Hematopoietic multipotent progenitor cell treated with erythropoietin and hydrocortisone succinate and interleukin-3 and kit ligand, for 6 days (in vitro differentiated cells): ENCODE measurements at places on chromosomes 7 and 10.
A peak's percentile ranks its signal among the peaks of the same experiment; 100 is the strongest.

DNA sequence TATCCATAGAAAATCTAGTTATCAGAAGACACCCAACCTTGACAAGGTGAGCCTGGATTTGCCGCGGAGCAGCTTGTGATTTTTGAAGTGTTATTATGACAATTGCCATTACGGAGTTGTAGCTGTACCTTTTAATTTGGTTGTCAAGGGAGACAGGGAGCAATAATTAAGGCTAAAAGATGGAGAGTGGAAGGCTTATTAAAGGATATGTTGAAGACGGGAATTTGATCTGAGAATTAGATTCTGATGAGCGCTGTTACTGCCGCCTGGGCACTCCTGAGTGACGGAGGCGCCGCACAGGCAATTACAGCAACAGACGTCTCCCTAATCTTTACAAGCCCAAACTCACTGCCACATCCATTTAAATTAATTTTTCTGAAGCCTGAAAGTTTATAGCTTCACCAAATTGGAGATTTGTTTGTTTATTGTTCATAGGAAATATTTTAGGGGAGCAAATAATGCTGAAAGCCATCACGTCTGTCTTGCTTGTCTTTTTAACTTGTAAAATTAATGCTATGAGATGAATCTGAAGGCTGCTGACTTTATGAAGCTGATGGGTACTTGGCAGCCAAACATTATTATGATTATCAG is 475.0 kb upstream of the ADARB2 start:
- no peak for DNase-seq

- DNase-seq: no peak
Measured at GRCh38 chr7:20737840-20738448, 48.7 kb downstream of the SP8 start.

- DNase-seq: no peak
Measured at GRCh38 chr10:130809761-130810515, 501.6 kb downstream of the TCERG1L start.

- DNase-seq: no peak
Measured at GRCh38 chr10:122986335-122986734, 6.1 kb downstream of the PSTK start.

DNA sequence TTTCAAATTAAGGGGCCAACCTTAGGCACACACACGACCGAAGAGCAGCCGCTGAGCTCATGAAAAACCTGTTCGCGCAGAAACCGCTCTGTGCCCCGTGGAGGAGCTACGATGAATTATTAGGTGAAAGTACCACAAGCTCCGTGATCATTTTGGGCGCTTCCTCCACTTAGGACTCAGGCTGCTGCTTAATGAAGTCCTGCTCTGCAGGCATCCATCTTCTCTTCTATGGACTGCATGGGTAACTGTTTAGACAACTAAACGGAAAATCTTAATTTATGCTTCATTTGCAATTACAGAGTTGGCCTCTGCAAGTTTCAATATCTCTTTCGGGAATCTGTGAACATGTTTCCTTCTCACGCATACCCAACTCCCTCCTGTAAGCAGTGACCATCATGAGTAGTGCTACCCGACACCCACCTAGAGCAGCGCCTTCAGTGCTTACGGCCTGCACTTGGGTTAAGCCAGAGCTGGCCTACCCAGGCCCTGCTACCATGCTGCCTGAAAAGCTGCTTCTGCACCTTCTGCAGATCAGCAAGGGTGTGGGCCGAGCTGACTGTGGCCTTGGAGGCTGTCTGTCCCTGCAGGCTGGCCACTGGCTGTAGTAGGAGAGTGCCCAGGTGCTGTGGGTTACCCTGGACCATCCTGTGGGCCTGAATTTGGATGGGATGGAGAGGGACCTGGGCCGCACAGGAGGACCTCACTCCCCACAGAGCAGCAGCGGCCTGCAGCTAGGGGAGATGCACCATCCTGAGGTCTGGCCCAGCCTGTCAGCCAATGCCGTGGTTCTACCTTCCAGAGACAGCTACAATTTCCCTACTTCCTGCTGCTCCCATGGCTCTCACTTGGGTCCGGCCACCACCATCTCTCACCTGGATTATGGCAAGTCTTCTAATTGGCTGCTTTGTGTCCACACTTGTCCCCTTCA is 36.0 kb downstream of the GNA12 start:
- peak; percentile 51 for DNase-seq

GRCh38 chr10:80437227-80437626 is 16.9 kb upstream of the TSPAN14 start:
- DNase-seq: no peak

DNA sequence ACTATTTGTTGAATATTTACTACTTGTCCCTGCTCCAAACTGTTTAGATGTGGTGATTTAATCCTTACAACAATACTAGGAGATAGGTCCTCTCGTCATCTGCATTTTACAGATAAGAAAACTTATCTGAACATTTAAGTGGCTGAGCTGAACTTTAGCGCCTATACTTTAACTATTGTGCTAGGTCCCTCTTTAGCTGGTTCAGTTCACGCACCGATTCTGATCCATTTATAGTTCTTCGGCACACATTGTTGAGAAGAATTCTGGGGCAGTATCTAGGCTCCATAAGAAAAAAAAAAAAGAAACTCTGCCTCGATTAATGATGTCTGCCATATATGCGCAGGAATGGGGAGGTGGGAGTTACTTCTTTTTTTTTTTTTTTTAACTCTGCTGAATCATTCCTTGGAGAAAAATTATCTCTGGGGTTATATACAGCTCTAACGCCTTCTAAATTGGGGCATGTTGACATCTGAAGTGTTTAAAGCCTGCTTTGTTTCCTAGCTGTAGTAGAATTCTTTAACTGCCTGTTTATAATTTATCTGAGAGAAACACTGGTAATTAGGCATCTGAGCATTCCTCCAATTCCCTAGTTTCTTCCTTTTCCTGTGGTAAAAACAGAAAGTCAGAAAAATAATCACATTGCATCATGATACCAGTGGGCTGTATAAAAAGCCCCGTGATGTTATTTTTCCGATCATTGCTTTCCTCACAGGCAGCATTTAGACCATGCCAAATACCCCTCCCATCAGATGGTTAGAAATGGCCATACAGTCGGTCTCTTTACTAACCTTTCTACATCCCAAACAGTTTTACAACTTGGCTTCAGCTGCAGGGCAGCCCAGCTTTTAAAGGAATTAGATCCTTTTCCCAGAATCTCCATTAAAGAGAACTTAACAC is 98.5 kb upstream of the KDM7A start:
- peak; percentile 55 for DNase-seq

DNA sequence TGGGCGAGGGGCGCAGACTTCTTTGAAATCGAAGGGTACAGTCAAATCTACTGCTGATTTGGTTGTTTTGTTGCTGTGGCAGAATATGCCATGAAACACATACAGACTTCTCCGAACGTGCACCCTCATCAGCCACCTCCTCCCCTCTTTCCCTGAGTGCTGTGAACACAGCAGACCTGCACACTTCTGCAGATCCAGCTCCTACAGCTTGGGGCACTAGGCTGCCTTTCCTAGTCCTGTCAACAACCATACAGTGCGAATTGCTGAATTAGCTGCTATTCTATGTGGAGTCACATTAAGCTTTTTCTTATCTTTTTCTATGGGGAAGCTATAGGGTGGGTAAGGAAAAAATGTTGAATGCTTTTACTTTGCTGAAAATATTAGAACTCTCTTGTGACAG is 57.5 kb downstream of the COL17A1 start:
- peak; percentile 47 for DNase-seq

DNA sequence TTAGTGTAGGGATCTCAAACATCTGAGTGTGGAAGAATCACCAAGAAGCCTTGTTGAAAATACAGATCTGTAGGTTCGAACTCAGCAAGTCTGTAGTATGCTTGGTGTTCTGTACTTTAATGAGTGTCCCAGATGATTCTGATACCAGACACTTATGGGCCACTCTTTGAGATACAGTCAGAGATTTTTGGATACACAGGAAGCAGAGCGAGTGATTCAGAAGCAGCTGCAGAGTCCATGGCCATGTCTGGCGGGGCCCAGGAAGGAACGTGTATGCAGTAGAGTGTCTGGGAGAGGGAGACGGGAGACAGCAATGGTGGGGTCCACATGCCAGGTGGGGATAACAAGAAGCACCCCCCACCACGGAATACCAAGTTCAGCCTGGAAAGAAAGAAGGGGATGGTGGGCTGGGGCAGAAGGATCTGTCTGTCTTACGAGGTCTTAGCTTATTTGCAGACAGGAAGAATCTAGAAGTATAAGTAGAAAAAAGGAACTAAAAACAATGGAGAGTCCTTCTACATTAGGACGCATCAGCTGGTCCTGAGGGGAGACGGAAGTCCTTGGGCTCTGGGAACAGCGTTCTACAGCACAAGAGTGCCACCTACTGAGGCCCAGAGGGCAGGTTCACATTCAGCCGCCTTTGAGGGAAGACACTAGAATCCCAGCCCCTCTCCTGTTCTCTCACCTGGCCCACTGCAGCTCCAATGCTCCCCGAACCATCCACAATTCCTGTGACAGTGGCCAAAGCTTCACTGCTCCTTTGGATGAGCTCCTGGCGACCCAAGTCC is 55.4 kb downstream of the SLC37A3 start:
- DNase-seq: peak; percentile 78

DNA sequence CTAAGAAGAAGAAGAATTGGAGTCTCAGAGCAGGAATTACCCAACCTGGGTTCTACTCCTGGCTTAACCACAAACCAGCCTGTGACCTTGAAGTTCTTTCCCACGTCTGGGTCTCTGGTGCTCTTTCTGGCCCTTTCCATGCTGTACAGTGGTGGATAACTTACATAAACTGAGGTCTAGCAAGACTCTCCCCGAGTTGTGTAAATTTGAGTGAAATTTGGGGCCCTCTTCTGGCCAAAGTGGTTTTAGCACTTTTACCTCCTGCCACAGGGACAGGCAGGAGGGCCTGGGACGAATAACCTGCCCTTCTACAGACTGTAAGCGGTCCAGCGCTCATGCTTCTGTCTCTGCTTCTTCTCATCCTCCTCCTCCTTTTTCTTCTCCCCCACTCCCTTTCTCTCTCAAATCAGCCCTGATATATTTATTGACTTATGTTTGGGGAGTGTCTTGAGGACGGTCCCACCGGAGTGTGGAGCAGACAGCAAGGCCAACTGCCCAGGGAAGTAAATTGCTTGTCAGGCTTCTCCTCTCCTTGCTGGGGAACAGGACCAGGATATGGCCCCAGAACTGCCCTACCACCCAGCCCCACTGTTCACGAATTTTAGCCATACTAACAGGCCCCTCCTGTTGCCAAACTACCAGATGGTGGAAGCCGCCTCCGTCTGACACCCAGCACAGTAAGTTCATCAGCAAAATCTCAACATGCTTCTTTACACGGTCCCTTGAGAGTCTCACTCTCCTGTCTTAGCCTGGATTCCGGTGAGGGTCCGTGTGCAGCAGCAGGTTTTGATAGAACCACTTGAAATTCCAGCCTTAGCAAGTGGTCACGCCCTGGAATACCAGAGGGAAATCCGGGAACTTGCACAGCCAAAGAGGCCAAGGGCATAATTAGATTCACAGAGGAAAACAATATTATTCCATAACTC is 4.0 kb upstream of the SH3PXD2A start:
- peak; percentile 73 for DNase-seq

- DNase-seq: no peak
Measured at GRCh38 chr10:48652344-48652743, 32.3 kb upstream of the WDFY4 start.

DNA sequence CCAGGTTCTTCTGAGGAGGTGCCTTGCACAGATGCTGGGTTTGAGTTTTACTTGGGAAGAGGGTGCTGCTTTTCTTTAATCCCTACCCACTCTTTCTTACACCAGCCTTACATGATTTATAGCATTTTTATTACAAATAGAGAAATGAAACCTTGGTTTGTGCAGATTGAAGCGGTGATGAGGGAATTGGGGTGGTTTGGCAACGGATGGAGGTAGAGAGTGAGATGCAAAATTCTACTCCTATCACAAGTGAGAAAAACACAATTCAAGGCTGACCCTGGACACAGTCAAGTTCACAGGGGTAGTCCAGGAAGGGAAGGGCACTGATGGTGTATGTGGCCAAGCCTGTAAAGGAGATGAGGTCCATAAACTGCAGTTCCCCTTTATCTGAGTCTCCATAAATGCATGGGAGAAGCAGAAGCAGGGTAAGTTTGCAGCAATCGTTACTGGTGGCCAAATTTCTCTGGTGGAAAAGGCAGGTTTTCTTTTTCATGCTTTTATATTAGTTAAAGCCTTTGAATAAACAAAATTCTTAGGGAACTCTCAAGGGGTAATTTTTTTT is 214.3 kb downstream of the JAZF1 start:
- no peak for DNase-seq

GRCh38 chr10:70206762-70207161 is 26.5 kb downstream of the PPA1 start:
- DNase-seq: no peak

- peak; percentile 18 for DNase-seq
Measured at GRCh38 chr10:31346953-31347352, 27.9 kb downstream of the ZEB1 start.

GRCh38 chr7:155053002-155053401 is 17.1 kb upstream of the HTR5A start:
- no peak for DNase-seq

GRCh38 chr7:27549606-27550005 is 113.1 kb downstream of the HIBADH start:
- no peak for DNase-seq

GRCh38 chr10:279655-280054 is 144.4 kb downstream of the ZMYND11 start:
- DNase-seq: no peak

- DNase-seq: no peak
Measured at GRCh38 chr7:2237109-2237602, 4.4 kb upstream of the MAD1L1 start.

- peak; percentile 48 for DNase-seq
Measured at GRCh38 chr7:21300692-21301091, 127.2 kb upstream of the SP4 start.

DNA sequence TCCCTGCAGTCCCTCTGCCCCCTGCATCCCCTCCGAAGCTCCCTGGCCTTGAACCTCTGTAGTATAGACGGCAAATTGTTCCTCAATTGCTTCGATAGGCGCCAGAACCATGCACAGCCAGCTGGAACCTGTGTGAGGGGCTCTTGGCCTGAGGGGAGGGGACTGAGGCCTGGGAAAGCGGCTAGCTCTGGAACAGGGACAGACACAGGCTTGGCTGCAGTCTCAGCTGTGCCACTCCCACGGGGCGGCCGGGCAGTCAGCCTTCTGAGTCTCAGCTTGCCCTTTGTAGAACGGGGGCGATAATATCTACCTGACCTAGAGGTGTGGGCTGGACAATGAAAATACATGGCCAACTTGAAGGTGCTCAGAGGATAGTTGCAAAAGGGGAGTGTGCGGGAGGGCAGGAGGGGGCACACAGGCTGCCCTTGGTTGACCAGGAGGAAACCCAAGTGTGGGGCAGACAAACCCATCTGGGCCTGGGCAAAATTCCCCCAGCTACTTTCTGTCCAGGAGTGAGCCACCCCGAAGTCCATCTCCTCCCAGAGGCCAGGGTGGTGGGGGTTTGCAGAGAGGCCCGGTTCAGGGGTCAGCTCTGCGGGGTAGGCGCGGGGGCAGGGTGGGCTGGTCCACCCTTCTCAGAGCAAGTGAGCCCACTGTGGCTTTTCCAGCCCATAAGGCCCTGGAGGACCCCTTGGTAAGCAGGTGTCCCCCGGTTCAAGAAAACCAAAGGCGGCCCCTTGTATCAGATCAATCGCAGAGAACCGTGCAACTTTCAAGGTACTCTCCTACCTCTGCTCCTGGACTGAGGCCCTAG is 4.6 kb downstream of the CRYGN start:
- DNase-seq: no peak
